SK-N-DZ (cell line): ENCODE measurements at places on chromosomes 13 and 19.

DNA sequence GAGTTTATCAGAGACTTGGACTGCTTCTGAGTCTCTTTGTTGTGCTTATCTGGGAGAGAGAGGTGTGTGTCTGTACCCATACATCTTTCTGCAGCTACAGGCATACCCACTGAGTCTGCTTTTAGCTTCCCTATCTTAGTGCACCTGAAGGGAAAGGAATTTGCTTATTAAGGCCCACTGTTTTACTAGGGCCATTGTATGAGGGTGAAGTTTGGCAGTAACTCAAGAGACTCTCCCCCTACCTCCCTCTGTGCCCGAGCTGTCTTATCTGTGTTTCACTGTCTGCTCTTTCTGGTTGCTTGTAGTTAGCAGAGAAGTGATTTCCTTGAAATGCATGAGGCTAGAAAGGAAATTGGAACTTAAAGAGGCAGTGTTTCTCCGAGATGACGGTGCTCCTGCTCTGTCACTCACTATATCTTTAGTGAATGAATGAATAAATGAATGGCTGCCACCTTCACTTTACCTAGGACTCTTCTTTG, 678 bp upstream of the CD33 start:
- no peak for DNase-seq

DNA sequence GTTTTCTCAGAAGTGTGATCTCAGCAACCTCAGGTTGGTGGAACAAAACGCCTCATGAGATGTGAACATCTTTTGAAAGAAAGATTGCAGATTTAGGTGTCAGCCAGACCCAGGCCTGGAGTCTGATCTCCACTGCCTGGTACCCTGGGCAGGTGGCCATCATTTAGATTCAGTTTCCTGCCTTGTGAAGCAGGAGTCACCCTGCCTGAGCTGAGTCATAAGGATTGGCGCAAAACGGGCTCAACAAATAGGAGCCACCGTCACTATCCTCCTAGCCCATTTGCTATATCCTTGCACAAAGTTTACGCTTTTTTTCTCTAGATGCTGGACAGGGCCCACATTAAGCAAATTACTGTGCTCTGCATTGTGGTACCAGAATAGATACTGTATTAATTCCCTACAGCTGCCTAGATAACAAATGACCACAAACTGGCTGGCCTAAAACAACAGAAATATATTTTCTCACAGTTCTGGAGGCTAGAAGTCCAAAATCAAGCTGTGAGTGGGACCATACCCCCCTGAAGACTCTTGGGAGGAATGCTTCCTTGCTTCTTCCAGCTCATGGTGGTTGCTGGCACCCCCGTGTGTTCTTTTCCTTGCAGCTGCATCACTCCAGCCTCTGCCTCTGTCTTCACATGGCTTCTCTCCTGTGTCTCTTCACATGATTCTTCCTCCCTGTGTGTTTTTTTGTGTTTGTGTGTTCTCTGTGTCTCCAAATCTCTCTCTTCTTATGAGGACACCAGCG, 38.2 kb downstream of the TNFSF11 start:
- no peak for DNase-seq

GRCh38 chr19:12871681-12872080, 9.6 kb downstream of the DNASE2 start:
- no peak for DNase-seq

GRCh38 chr13:79407349-79407979, 1.4 kb upstream of the RBM26 start:
- DNase-seq, result no peak

- no peak for DNase-seq
Observed at GRCh38 chr13:21075379-21076249, 14.2 kb upstream of the LATS2 start.

GRCh38 chr19:11174336-11174735, 18.8 kb upstream of the SPC24 start:
- no peak for DNase-seq

GRCh38 chr13:99709134-99709533, 207.9 kb downstream of the TM9SF2 start:
- no peak for DNase-seq

DNA sequence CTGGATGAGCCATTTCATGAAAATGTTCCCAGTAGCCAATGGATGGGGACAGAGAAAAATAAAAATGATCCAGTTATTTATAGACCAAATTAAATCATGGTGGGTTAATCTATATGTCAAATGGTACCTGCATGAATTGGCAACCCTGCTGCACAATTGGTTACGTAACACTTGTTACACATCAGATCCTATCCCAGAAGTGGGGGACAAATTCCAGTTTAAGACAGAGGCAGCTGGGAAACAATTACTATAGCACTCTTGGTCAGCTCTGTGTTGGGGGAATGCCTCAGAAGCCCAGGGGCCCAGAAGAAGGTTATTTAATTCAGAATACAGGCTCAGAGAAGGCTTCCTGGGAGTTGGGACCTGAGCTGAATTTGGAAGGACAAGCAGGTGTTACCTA, 81.1 kb upstream of the FLT1 start:
- no peak for DNase-seq

DNA sequence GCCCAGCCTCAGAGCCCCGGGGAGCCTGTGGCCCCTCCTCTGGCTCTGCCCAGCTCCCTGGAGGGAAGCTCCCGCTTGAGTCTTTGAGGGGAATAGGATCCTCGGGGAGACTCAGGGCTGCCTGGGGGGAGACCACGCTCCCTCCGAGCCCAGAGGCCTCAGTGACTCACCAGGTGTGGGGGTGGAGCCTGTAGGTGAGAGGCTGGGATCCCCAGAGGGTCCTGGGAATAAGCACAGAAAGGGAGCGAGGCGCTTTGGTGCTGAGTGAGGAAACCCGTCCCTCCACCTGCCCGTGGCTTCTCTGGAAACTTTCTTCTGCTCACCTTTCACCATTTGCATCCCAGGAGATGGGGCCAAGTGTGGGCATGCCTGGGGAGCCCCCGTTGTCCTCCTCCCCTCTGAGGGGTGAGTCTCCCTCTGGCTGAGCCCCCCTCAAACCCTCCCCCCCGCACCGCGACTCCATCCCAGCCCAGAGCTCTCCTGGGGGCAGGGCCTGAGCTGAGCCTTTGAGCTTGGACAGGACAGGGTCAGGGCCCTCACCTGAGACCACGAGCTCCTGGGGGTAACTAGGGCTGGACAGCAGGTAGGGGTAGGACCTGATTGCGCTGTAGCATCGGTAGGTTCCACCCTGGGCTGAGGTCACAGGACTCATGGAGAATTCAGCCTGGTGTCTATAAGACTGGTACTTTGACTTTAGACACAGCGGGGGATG, 2.7 kb downstream of the LILRB5 start:
- no peak for DNase-seq

GRCh38 chr19:7868671-7869452, 5.3 kb downstream of the PRR36 start:
- DNase-seq, result no peak

- no peak for DNase-seq
Observed at GRCh38 chr13:43742911-43743310, 43.9 kb downstream of the ENOX1 start.

- no peak for DNase-seq
Observed at GRCh38 chr13:114067886-114068651, 64.4 kb downstream of the RASA3 start.

DNA sequence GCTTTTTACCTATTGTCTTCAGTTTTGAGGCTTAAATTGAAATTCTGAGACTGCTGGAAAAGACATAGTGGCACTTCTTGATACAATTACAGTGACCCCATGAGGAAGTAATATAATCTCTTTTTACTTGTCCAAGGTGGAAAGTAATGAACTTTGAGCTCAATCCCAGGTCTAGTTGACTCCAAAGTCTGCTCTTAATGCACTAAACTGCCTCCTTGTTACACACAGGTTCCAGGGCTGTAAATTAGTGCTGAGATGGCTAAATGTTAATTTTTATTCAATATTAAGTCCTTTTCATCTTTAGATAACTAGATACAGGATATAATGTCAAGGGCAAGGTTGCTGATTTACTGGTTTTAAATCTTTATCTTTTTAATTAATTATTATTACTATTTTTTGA, 2.5 kb downstream of the NUDT15 start:
- no peak for DNase-seq

DNA sequence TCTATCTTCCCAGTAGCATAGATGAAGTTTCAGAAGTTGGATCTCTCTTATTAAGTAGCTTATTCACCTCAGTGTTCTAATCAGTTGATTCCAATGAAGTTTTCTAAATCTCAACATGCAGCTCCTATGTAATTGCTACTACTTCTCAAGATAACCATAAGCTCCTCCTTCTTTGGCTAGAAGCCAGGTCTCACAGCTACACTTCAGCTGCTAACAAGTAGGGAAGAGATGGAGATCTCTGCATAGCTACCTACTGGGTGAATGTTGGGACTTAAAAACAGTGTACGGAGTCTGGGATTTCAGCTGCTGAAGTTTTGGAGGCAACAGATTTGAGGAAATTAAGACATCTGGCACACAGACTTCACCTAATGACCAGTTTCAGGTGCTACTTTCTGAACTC, 661.0 kb downstream of the SLITRK1 start:
- DNase-seq, result no peak

DNA sequence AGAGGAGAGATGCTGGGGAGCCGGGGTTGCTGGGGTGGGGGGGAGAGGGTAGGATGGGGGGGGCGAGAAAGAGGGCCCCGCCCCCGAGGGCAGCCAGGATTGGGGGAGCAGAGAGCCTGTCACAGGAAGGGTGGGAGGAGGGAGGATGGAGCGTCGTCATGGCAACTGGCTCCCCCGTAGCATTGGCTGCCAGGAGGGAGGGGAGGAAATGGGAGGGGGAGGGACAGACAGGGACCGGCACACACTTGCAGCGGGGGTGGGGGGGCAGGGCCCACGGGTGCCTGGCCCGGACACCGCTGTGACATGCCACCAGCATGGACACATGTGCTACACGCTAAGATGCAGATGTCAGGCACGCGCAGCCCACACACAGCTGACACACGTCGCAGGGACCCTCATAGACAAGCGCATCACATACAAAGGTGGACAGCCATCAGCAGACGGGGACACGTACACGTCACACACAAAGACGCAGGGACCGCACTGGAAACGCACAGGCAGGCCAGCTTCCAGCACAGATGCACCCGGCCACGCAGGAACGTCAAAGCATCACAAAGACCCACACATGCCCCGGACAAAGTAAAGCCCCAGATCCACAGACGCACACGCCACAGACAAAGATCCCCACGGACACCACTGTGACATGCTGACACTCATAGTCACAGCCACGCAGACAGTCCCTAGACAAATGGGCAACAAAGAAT, at the start of gene LMTK3:
Gene LMTK3, minus strand, starts transcription at position 36 of the 704 bp plus-strand sequence. CDS start 259 bp downstream, outside the sequence.
- DNase-seq, result peak; percentile 75

DNA sequence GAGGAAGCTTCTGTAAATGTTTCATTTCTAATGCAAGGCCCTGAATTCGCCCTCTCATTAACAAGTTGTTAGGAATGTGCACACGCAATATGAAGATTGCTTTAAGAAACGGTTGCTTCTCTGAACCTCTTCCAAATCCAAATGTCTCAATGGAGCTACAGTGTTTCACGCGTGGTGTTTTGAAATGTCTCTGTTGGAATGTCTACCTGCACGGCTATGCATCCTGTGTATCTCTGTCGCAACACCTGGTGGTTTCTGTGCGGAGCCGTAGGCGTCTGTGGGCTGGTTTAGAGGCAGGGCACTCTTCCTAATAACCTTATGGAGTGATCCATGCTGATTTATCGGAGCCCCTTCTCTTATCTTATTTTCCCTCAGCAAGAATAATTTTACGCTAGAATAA, 1584.2 kb upstream of the SLC10A2 start:
- no peak for DNase-seq

- no peak for DNase-seq
Observed at GRCh38 chr13:93098972-93099371, 127.6 kb upstream of the GPC6 start.

DNA sequence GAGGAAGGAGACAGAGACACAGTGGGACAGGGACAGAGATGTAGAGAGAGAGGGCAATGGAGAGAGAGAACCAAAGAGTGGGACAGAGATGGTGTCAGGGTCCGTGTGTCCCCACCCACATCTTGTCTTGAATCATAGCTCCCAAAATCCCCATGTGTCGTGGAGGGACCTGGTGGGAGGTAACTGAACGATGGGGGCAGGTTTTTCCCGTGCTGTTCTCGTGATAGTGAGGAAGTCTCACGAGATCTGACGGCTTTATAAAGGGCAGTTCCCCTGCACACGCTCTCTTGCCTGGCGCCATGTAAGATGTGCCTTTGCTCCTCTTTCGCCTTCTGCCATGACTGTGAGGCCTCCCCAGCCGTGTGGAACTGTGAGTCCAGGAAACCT, 7.5 kb upstream of the PLA2G4C start:
- no peak for DNase-seq

GRCh38 chr13:40048551-40048950, 393.1 kb downstream of the COG6 start:
- DNase-seq, result no peak

GRCh38 chr13:50127726-50128291, 112.6 kb downstream of the KCNRG start:
- no peak for DNase-seq

- no peak for DNase-seq
Observed at GRCh38 chr19:33320636-33321035, 18.3 kb upstream of the CEBPA start.

DNA sequence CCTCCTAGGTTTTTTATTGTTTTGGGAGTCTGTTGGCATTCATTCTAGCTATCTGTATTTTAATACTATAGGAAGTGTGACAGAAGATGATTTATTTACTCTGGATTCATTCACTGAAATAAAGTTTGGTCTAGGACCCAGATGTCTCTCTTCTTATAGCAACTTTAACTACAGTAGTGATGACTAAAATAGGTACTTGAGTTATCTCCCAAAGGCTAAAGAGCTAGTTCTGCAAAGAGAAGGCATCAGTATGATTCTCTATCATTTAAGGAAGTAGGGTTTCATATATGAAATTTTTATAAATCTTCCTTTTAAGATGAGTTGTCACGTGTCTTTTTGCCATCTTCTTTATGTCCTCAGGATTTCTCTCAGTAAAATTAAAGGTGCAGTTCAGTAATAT, 507.4 kb downstream of the KCTD12 start:
- no peak for DNase-seq

DNA sequence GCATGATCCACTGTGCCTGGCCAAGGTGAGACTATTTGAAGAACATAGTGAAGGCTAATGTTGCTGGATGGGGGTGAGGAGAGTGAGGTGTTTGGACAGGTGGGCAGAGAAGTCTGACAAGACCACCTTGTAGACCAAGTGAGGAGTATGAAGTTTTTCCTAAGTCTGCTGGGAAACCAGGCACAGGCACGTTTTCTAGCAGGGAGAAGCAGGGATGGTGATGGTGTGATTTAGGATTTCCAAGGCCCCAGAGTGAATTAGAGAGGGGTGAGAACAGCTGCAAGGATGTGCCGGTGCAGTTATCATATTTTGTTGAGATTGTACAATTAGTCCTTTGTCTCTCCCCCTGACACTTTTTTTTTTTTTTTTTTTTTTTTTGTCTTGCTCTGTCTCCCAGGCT, 5.6 kb upstream of the PKN1 start:
- DNase-seq, result no peak

DNA sequence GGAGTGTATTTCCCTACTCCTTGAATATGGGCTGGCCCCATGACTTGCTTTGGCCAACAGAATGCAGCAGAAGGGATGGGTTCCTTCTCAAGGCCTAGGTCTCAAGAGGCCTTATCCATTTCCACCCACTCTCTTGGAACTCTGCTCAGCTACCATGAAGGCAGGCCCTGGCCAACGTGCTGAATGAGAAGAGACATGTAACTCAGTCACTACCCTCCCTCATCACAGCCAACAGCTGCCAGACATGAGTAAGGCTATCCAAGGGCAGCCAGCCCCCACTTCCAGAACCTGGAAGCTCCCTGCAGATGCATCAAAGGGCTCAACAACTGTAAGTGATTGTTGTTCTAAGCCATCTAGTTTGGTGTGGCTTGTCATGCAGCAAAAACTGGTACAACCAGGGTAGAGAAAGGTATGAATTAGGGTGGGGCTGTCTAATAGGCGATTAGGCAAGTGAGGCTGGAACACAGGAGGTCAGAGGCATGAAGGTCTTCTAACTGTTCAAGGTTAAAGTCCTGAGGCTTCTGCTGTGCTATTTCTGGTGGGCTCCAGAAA, 1.4 kb upstream of the RASL11A start:
- no peak for DNase-seq
